ENCODE measurements at places on chromosomes 7 and 10.
A peak's percentile ranks its signal among the peaks of the same experiment; 100 is the strongest.

DNA sequence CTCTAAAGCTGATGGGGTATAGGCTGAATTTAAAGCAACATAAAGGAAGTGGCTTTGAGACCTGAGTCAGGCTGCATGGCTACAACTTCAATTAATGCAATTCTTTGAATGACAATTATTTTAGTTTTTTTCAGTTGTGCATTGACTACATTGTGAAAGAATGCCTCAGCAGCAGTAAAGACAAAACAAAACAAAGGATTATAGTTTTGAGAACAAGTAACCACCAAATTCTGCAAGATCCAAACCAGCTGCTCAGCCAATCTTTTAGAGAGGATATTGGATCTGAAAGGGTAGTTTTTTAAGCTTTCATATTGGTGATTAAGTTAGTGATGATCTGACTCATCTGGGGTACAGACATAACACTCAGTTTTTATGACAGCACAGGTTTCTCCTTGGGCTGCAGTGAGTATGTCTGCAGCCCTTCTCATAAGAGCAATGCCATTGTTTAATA lies 40.6 kb upstream of the ABCA13 start:
- DNase-seq, result peak; percentile 18

GRCh38 chr10:93639791-93640190 lies 27.5 kb downstream of the PDE6C start:
- DNase-seq, result no peak

GRCh38 chr10:126250527-126251310 lies 137.6 kb downstream of the ADAM12 start:
- no peak for DNase-seq

DNA sequence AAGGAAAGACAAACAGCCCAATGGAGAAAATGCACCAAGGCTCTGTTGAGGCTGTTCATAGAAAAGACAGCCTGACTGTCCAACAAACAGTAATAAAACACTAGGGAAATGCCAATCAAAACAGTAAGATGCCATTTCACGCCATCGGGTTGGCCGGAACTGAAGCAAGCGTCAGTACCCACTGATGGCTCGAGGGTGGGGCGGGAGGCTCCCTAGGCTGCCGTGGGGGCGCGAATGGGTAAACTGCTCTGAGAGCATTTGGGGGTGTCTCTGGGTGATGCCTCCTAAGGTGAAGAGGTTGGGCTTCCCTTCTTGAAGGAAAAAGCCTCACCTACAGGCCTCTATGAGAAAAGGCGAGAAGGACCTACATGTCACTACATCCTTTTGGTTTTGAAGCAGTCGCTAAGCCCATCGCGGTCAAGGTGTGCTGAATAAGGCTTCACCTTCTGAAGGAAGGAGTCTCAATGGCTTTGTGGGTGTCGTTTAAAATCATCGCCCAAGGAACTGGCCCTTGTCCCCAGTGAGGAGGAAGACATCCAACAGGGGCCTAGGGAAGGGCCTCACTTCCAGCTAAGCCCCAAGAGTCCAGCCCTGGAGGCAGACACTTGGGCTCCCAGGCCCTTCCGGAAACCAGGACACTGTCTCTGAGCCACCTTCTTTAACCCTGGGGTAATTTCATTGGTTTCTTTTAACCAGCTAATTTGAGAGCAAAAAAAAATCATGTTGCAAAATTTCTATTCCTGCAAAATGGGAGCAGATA lies 98.5 kb upstream of the PPP2R2D start:
- DNase-seq, result no peak

GRCh38 chr10:123800821-123801220 lies 90.8 kb downstream of the CPXM2 start:
- DNase-seq, result no peak

DNA sequence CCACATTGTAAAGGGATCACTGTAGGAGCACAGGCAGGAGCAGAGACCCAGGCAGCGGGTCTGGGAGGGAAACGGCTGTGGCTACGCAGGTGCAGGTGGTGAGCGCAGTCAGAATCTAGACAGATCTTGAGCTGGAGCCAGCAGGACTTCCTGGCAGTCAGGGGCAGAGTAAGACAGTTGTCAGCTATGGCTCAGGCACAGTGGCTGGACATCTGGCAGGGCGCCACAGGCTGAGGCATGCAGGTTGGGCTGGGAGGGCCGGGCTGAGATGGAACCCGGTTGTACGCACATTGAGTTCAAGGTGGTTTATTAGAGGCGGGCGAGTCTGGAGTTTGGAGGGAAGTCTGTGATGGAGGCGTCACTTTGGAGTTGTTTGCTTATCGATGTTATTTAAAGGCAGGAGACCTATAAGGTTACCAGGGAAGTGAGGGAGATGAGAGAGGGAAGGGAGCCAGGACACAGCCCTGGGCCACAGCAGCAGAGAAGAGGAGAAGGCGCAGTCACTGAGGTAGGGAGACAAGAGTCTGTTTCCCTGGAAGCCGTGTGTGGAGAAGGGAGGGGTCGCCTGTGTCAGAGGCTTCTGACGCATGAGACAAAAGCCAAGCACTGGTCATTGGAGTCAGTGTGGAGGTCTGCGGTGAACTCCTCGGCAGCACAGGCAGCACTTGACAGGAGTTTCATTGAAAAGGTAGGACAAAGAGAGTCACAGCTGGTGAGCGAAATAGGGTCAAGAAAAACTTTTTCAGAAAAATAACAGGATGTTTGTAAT lies 73.8 kb downstream of the LANCL2 start:
- no peak for DNase-seq

DNA sequence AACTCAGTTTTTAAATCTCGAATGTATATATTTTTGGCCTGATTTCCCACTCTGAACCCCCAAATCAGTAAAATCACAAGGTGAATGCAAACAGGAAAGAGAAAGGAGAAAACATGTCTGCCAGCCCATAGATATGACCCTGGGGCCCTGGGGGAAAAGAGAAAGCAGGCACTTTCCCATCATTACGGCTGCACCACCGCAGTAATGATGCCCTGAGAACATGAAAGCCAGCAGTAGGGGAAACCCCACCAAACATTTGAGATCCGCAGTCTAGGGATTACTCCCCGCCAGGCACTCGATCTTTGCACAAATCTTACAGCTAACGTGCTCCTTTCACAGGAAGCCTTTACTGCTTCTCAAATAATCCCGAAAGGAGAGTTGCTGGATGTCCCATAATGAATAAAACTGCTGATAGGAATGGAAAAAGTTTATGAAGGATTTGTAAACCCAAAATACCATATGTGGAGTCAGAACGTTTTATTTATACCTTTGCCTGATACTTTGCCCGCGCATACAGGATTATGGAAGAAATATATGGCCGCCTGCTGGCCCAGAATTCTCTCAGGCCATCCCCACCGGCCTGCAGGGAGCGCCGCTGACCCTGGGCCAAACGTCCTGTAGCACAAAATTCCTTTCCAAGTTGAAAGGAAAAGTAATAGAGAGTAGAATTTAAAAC lies 180.0 kb upstream of the INHBA start:
- no peak for DNase-seq

DNA sequence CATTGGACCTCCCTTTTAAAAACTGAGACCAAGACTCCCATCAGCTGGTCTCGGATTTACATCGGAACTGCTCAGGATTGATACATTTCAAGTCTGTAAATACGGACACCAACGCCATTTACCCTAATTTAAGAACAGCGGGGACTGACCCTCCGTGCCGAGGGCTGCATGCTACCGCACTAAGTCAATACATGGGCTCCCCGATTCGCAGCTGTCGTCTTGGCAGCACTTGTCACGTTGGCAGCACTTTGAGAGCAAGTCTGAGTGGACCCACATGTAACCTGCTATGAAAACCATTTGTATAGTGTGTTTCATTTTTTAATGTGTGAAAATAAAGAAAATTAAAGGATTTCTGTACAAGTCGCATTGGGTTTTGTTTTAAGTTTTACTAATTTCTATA lies 83.4 kb downstream of the EZH2 start:
- DNase-seq, result no peak

- no peak for DNase-seq
These were observed 123.5 kb downstream of the AHR start for GRCh38 chr7:17421941-17422340.

DNA sequence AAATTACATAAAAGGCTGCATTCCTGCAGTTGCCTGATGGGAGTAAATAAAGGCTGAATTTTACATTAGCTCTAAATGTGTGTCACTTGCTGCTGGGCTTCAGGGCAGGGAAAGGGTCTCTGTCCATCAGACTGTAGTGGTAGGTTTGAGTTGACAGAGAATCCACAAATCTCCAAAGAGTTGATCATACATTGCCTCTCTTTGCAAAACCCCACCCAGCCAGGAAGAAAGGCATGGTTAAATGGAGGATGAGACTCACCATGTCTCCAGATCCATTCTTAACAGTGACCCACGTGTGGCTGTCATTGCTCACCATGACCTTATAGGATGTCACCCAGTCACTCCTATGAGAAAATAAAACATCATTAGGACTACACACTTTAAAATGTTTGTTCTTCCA lies 92.8 kb downstream of the CPXM2 start:
- no peak for DNase-seq

GRCh38 chr7:111605246-111605645 lies 43.0 kb upstream of the IMMP2L start:
- no peak for DNase-seq

- DNase-seq, result no peak
These were observed 288.9 kb downstream of the ADARB2 start for GRCh38 chr10:1448252-1448930.

DNA sequence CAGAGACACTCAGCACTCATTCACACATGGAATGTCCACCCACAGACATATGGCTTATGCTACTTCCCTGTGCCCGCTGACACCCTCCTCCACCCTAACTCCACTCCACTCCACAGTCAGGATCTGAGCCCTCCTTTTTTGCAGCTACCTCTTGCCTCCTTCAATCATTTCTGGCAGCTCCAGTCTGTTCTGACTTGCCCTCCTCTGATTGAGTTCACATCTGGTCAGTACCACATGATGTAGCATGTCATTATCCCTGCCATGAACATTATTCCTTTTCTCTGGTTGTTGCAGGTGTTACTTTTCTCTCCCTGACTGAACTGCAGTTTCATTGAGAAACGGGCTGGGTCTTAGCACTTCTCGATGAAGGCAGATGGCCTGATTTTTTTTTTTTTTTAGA lies 130.1 kb upstream of the EGR2 start:
- no peak for DNase-seq

GRCh38 chr10:48606530-48607355 lies 1.9 kb upstream of the ARHGAP22 start:
- peak; percentile 96 for DNase-seq

- no peak for DNase-seq
These were observed 260.0 kb downstream of the GATA3 start for GRCh38 chr10:8314486-8314885.

DNA sequence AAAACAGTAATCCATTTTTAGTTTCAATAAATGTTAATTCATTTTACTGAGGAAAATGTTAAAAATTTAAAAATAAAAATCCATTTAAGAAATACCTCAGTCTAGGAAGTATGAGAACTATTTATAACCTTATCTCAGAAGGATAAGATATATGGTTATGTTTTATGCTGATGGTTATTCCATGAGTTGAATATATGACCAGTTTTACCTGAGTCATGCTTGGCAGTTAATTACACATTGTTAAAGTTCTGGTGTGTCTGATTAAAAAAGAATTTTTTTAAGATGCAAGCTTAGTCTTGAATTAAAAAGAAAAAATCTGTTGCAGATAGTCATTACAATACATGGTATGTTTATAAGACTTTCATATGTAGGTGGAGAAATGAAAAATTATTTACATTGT lies 191.7 kb downstream of the ARL4A start:
- no peak for DNase-seq

DNA sequence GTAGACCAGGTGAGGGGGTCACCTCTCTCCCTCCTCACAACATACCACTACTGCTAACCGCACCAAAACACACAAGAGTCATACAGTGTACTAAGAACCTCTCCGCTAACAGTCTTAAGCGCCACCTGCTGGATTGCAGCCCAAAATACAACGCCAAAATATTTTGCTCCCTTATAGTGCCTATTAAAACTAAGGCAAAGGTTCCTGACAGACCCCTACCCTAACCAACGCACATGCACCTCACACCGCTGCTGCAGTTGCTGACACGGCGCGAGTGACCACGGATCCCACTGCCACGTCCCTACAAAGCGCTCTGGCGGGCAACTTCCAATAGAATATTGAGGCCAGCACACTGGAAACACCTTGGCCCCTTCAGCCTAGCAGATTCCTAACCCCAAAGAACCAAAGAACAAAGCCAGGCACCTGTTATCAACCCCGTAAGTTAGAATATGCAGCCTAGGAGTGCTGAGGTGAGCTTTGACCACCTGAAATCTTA lies 563.6 kb upstream of the SEMA3D start:
- DNase-seq, result no peak

DNA sequence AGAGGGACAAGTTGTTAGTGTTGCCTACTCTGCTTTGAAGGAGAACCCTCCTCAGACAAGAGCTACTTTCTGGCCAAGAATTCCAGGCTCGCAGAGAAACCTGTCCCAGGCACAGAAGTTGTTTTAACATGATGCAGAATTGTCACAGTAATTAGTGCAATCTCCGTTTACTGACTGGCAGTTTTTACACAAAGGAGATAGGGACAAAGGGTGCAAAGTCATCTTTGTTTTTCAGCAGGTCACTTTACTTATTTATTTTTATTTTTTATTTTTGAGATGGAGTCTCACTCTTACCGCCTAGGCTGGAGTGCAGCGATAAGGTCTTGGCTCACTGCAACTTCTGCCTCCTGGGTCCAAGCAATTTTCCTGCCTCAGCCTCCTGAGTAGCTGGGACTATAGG lies 12.3 kb downstream of the TCF7L2 start:
- no peak for DNase-seq

GRCh38 chr7:82897500-82897899 lies 265.2 kb downstream of the PCLO start:
- no peak for DNase-seq

GRCh38 chr7:7202375-7202720 lies 20.0 kb downstream of the C1GALT1 start:
- no peak for DNase-seq

- DNase-seq, result no peak
These were observed 237.8 kb upstream of the GALNT17 start for GRCh38 chr7:70893971-70894715.

- DNase-seq, result peak; percentile 62
These were observed 101.4 kb upstream of the GLI3 start for GRCh38 chr7:42338231-42338915.

- no peak for DNase-seq
These were observed 72.0 kb downstream of the PAX2 start for GRCh38 chr10:100817268-100817839.

- DNase-seq, result no peak
These were observed at the start of gene ADRA2A for GRCh38 chr10:111076682-111077478. Gene ADRA2A (plus strand): TSS chr10:111077029. CDS start chr10:111077997, 968 bp downstream.

DNA sequence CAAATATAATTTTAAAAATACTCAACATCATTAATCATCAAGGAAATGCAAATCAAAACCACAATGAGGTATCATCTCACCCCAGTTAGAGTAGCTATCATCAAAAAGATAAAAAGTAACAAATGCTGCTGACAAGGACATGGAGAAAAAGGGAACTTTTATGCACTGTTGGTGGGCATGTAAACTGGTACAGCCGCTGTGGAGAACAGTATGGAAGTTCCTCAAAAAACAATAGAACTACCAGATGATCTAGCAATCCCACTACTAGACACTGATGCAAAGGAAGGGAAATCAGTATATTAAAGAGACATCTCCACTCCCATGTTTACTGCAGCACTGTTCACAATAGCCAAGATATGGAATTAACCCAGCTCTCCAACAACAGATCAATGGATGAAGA lies 384.5 kb downstream of the PLXDC2 start:
- no peak for DNase-seq

- no peak for DNase-seq
These were observed 34.5 kb downstream of the CREB3L2 start for GRCh38 chr7:137967143-137968018.

- DNase-seq, result peak; percentile 54
These were observed 816 bp downstream of the PSMG3 start for GRCh38 chr7:1569016-1569415.
